ENCODE measurements at places on chromosomes 7 and 10.
A peak's percentile ranks its signal among the peaks of the same experiment; 100 is the strongest.

GRCh38 chr10:96505150-96506136 lies 8.3 kb downstream of the TLL2 start:
- no peak for DNase-seq

- no peak for DNase-seq
Measured at GRCh38 chr7:50766849-50767207, 15.9 kb downstream of the GRB10 start.

GRCh38 chr10:19730167-19730906 lies 85.9 kb upstream of the PLXDC2 start:
- DNase-seq = no peak

DNA sequence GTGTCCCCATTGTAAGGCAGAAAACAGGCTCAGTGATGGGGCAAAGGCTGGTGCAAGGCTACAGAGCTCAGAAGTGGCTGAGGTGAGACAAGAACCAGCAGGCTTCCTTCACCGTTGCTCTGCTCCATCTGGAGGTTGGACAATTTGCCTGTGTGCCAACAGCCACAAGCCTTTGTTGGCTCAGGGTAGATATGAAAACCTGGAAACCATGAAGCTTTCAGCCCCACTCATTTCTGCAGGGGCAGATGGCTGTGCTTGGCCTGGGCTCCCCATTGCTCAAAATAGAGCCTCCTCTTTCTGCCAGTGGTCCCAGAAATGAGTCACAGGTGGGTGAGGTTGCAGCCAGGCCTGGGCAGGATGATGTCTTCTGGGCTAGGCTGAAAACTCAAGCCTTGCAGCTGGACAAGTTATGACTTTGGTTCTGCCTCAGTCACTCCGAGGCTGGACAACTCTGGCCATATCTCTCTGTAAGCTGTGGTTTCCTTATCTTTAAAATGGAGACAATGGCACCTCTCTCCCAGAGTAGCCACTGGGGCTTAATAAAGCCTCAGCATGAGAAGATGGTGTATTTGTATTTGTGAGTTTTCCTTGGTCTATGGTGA lies 12.2 kb upstream of the ZNF273 start:
- no peak for DNase-seq

- DNase-seq = no peak
Measured at GRCh38 chr7:127824682-127825081, 172.7 kb downstream of the SND1 start.

GRCh38 chr7:112280267-112280666 lies 73.8 kb downstream of the ZNF277 start:
- no peak for DNase-seq

DNA sequence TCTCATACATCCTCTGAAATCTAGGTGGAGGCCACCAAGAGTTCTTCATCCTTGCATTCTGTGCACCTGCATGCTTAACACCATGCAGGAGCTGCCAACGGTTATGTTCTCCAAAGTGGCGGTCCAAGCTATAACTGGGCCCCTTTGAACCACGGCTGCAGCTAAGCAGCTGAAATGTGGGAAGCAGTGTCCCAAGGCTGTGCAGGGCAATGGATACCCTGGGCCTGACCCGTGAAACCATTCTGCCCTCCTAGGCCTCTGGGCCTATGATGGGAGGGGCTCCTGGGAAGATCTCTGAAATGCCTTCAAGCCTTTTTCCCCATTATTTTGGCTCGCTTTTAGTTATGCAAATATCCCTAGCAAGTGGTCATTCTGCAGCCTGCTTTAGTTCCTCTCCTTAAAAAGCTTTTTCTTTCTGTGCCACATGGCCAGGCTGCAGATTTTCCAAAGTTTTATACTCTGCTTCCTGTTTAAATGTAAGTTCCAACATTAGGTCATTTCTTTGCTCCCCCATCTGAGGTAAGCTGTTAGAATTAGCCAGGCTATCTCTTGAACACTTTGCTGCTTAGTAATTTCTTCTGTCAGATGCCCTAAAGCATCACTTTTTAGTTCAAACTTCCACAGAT lies 7.7 kb upstream of the GTPBP4 start:
- no peak for DNase-seq

DNA sequence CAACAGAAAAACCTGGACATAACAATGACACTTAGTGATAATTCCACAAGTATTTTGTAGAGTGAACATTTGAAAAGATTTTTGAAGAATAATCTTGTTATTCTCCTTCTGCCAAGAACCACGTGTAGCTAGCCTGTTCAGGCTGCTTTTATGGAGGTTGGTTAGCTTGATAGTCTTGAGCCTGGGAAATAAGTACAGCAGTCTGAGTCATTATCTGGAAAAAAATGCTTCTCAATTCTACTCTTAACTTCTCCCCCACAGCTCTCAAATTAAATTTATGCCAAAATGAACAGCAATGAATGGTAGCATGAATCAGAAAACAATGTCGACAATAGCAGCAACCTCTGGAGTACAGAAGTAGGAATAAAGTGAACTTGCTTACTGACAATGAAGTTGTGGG lies 63.2 kb downstream of the GPR37 start:
- no peak for DNase-seq

GRCh38 chr7:152200395-152200794 lies 174.9 kb downstream of the GALNT11 start:
- DNase-seq = no peak

GRCh38 chr10:30500963-30501504 lies 67.0 kb downstream of the MAP3K8 start:
- DNase-seq = no peak

GRCh38 chr10:26064106-26064505 lies 130.1 kb downstream of the MYO3A start:
- no peak for DNase-seq

- DNase-seq = no peak
Measured at GRCh38 chr7:10429511-10429910, 544.2 kb upstream of the PHF14 start.

DNA sequence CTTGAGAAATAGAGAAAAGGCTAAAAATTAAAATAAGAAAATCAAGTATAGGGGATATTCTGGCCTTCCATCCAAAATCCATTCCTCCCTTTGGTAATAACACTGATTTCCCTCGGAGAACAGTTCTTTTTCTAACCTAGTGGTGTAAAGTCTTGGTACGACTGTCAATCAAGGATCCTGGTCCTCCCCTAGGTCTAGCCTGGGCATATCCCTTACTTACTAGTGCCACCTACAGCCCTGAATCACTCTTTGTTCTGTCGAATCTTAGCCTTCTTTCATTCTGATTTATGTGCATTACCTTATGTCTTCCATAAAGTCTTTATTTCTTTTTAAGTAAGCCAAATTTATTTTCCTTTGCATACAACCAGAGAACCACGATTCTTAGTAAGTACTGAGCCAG lies 298.7 kb upstream of the LRRTM3 start:
- DNase-seq = no peak

- DNase-seq = no peak
Measured at GRCh38 chr7:20352573-20353306, 22.0 kb downstream of the ITGB8 start.

GRCh38 chr10:102120142-102120990 lies at the start of gene LDB1:
Gene LDB1 (minus strand): TSS chr10:102120368. CDS start chr10:102120110, 258 bp downstream.
- peak; percentile 35 for DNase-seq

GRCh38 chr7:55533050-55533728 lies 39.1 kb downstream of the VOPP1 start:
- DNase-seq = peak; percentile 32

DNA sequence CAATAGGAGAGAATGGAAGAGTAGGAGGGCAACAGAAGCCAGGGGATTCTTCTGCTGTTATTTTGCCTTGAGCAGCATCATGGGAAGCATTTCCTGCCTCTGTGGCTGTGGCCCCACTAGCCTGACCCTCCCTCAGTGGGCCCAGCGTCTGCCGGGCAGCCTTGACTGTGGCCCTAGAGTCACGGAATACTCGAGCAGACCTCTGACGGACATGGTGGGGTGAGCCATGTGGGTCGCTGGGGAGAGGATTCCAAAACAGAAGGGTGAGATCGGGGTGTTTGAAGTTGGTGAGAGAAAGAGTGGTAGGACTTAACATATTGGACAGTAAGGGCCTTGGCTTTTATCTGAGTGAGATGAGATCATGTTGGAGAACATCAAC lies 8.3 kb upstream of the PRKAG2 start:
- DNase-seq = no peak

DNA sequence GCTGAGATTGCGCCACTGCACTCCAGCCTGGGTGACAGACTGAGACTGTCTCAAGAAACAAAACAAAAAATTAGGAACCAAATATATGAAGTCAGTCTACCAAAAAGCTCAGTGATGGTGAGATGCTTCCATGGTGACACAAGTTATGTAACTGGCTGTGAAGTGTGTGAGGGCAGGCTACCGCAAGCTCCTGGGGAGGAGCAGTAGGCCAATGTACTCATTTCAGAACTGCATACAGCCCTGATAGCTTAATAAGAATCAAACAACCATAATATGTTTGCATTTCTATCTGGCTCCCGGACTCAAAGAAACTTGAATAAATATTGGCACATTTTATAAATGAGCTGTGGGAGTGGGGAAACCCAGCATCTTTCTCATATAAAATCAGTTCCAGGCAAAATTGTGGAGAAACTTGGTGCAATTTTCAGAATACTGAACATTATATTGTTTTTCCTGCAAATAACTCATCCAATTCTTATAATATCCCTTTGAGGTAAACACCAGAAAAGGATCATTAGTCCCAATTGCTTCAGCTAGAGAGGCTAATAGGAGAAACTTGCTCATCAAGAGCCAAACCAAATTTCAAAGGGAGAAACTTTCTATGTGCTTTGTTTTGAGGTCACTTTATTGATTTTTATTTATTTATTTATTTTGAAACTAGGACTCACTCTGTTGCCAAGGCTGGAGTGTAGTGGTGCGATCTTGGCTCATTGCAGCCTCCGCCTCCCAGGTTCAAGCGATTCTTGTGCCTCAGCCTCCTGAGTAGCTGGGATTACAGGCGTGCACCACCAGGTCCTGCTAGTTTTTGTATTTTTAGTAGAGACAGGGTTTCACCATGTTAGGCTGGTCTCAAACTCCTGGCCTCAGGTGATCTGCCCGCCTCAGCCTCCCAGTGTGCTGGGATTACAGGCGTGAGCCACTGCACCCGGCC lies 127.0 kb downstream of the SORCS1 start:
- no peak for DNase-seq

DNA sequence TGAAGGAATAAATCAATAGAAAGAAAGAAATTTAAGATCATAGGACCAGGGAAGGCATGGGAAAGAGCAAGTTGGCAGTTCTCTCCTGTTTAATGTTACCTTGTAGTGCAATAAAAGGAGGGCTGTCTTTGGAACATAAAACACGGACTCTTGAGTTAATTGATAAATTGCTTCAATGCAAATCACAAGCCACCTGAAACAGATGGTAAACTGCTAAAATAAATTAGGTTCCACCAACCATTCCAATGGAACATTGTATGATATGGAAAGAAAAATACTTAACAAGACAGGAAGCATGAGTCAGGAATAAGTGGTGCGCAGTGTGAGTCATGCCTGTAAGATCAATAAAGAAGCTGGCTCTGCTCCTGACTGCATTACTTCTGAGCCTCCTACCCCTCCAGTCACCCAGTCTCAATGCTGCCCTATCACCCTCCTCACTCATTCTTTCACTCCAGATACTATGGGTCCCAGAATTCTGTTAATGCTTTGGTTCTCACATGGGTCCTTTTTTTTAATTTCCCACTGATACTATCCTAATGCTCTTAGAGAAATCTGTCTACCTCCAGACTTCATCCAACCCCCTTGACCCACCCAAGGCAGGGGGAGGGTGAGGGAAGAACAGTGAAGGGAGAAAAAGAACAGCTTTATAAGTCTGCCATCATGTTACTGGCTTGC lies 78.9 kb downstream of the LRRC17 start:
- DNase-seq = no peak

- no peak for DNase-seq
Measured at GRCh38 chr7:28002638-28003037, 178.0 kb downstream of the JAZF1 start.

DNA sequence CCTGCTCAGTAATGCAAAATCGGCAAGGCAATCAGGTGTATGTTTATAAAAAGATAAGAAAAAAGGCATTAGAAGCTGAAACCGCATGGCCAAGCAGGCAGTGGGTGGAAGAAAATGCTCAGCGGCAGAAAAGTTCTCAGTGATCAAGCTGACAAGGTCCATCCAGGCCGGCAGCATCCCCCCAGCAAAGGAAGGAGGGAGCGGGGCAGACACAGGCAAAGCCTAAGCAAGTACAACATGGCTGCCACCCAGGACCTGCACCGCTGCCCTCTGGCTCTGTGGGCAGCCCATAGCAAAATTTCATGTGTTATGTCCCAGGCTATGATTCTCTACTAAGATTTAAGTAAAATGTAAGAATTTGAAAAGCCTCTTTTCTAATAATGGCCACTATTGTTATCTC lies 45.4 kb downstream of the MRPS24 start:
- no peak for DNase-seq

DNA sequence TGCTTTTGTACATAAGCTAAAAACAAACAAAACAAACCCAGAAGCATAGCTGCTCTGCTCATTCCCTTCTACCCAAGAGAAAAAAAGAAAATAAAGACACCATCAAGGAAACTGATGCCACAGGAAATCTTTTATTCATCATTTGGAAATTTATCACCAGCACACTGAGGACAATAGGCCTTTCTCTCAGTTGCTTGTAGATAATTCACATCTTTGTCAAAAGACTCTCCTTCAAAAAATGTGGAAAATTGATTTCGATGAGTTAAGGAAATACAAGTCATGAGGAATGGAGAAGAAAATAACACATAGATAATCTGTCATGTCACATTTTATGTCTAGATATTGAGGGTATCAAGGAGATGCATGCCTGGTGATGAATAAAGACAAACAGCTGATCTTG lies 53.5 kb downstream of the ZNF37A start:
- no peak for DNase-seq

DNA sequence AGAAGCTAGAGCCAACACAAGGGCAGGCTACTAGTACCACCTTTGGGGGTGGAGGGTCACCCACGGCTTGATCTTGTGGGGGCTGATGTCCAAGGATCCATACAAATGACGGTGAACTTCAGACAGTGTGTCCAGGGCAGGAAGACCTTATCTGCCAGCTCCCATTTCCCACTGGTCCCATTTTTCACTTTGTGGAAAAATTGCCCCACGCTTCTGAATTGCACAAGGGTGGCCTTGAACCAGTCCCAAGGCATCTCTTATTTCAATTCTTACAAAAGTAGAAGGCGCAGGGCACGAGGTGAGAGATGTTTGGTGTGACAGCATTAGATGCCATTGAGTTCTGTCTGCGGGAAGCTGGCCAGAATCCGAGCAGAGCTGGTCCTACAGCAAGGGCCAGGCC lies 252.7 kb upstream of the CELF2 start:
- DNase-seq = no peak

DNA sequence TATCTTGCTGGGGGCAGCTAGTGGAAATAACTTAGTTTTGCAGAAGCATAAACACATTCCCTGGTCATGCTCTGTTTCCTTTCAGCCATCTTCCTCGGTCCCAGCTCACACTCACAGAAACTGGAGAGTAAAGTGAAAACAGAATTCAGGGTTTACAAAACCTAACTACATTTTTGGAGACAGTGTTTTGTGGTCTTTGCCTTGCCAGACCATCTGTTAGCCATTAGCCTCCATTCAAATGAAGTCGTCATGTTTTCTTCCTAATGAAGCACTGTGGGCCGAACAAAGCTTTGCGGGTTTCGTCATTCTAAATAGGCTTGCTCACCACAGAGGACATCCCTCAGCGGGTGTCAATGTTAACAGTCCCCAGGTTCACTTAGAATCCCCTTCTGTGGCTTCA lies 214.6 kb upstream of the TMEM72 start:
- no peak for DNase-seq

All from stimulated activated CD8-positive, alpha-beta memory T cell treated with anti-CD3 and anti-CD28 coated beads, Interleukin-4, amount 100 ng/mL, for 1 hour (primary cell).